ENCODE measurements at places on chromosomes 7 and 10.

- DNase-seq: peak; percentile 13
These were observed 60.0 kb upstream of the ACSM6 start for GRCh38 chr10:95133997-95134396.

DNA sequence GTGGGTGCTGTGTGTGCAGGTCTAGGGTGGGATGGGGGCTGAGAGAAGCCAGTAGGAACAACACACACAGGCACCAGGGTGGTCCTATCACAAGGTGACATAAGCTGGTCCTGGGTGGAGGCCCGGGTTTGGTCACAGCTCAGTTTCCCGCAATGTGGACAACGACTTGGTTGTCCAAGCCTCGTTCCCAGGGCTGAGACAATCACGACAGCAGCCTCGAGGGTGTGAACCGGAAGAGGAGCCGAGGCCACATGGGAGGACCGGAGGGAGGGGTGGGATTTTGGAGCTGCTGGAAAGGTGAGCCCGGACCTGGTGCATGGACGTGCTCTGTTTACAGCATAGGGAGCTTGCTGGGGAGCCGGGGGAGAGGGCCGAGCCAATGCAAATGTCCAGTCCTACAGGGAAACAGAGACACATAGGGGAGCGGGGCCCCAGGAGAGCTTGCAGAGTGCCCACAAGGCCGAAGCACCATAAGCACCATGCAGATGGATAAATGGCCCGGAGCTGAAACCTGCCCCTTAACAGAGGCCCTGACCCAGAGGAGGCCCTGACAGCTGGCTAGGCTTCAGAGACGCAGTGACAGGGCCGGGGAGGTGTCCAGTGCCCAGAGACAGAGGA is 92.8 kb downstream of the PRKAG2 start:
- no peak for DNase-seq

- DNase-seq: no peak
These were observed 982 bp downstream of the COBL start for GRCh38 chr7:51315393-51316261.

GRCh38 chr10:2837674-2838073 is 229.7 kb upstream of the PFKP start:
- no peak for DNase-seq

- no peak for DNase-seq
These were observed 217.3 kb downstream of the ZEB1 start for GRCh38 chr10:31536302-31536701.

- no peak for DNase-seq
These were observed 85.4 kb downstream of the MALRD1 start for GRCh38 chr10:19133992-19134391.

- DNase-seq: no peak
These were observed at the start of gene SSC4D for GRCh38 chr7:76409537-76409936. TSS of gene SSC4D (minus strand) at chr7:76409697. CDS start at chr7:76404439, 5,258 bp downstream.

- no peak for DNase-seq
These were observed 129.8 kb upstream of the GPR26 start for GRCh38 chr10:123536176-123536845.

- no peak for DNase-seq
These were observed 398.5 kb upstream of the CNTNAP2 start for GRCh38 chr7:145718129-145718528.

DNA sequence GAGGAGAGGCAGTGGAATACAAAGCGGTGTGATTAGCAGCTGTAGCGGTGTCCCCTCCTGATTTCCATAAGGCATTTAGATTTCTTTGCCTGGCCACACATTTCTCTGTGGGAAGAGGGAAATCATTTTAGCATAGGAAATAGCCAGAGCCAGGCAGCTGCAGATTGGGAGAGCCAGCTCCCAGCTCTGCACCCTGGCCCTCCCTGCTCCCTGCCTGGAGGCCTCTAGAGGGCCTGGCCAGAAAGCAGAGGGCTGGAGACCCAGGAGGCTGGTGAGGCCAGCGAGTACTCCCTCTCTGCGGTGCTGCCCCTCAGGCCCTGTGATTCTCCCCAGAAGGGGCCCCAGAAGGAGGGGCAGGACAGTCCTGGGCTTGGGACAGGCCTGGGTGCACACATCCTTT is 85.7 kb downstream of the C10orf105 start:
- no peak for DNase-seq

DNA sequence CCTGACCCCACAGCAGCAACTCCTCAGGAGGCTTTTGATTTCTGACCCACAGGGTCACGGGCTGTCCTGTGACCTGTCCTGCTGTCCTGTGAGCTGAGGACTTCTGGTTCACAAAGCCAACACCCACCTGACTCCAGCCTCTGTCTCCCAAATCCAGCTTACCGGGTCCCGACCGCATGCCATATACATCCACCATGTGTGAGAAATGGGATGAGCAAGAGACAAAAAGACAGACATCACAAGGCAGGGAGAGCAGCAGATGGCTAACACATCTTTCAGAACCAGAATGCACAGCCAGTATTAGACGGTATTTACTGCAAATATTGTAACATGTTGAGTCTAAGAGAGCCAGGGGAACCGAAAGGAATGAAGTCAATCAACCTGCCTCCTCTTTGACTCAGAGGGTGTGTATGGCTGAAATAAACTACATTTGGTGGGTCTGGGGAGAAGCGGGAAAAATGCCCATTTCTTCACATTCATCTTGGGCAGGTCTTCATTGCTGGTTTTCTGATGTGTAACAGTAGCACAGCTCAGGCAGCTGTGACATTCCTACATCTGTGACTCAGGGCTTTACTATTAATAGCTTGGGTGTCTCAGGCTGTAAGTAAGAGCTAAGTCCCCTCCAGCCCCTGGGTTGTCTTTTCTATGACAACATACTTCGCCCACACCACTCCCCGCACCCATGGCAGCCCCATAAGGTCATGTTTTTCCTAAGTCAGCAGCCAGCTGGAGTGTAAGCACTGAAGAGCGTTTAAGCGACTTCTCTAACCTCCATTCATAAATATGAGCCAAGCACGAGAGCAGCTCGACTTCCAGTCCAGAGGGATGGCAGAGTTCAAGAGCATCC is 25.0 kb downstream of the ABLIM1 start:
- peak; percentile 25 for DNase-seq

- no peak for DNase-seq
These were observed 43.3 kb upstream of the ELN start for GRCh38 chr7:73984481-73985205.

GRCh38 chr7:107068156-107068555 is 23.7 kb downstream of the PRKAR2B start:
- DNase-seq: no peak

- no peak for DNase-seq
These were observed 160.1 kb downstream of the GATA3 start for GRCh38 chr10:8214587-8214986.

DNA sequence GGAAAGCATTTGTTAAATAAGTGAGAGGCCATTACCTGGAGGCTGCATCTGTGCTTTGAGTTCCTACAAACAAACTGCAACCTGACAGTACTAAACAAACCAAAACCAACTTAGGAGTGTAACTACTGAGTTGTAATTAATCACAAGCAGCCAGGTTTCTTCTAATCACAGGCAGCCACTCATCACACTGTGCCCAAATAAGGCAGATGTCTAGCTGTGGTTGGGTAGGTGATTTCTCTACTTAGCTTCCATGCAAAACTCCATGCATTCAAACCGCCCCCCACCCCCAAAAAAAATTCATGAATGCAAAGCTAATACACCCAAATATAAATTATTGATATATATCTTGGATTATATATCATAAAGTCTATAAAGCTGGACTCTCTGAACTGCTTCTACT is 461.1 kb downstream of the ARL4A start:
- DNase-seq: no peak

- no peak for DNase-seq
These were observed 167.9 kb downstream of the CUX1 start for GRCh38 chr7:101985057-101985902.

DNA sequence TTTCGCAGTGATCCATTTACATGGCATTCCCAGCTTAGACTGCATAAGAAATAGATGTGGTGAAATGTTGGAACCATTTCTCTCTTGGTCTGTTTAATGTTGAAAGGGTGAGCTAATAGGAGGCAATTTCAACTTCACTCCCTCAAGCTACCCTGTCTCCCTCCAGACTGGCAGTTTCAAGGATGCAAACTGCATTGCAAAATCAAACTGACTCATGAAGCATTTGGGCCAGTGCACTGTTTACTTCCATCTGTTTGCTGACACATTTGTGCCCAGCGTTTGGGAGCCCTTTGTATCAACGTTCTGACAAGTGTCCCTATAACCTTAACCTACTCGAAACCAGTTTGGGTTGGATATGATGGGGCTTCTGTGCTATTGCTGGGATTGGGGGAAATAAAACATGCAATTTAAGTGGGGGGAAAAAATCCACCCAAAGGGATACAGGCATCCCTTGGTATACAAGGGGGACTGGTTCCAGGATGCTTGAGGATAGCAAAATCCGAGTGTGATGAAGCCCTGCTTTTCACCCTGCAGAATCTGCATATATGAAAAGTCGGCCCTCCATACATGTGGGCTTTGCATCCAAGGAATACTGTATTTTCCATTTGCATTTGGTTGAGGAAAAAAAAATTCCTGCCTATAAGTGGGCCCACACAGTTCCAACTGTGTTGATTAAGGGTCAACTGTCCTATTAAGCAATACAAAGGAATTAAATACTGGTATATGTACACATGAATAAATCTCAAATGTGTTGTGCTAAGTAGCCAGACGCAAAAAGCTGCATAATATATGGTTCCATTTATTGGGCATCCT is 15.6 kb downstream of the RHEB start:
- peak; percentile 38 for DNase-seq

- peak; percentile 83 for DNase-seq
These were observed 22.7 kb downstream of the CISD1 start for GRCh38 chr10:58291538-58292174.

GRCh38 chr10:77522268-77522809 is 115.3 kb downstream of the KCNMA1 start:
- no peak for DNase-seq

GRCh38 chr10:4117604-4118003 is 332.6 kb upstream of the KLF6 start:
- DNase-seq: no peak

DNA sequence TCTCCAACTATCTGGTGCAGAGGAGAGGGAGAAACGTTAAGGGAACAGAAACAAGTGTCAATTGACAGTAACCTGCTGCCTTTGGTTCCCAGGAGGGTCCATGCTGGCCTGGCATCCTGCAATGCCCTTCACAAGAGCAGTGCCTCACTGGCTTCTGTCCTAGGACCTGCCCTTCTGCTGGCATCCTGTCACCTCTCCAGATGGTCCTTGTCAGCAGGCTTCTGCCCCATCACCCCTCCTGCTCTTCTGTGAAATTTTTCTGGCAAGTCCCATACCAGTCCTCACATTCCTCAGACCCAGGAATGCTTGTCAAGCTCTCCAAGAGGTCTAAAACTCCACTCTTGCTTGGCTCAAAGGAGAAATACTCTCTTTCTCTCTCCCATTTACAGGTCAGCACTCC is 34.2 kb downstream of the C10orf67 start:
- no peak for DNase-seq

- peak; percentile 2 for DNase-seq
These were observed 639.7 kb downstream of the AUTS2 start for GRCh38 chr7:70237831-70238575.

DNA sequence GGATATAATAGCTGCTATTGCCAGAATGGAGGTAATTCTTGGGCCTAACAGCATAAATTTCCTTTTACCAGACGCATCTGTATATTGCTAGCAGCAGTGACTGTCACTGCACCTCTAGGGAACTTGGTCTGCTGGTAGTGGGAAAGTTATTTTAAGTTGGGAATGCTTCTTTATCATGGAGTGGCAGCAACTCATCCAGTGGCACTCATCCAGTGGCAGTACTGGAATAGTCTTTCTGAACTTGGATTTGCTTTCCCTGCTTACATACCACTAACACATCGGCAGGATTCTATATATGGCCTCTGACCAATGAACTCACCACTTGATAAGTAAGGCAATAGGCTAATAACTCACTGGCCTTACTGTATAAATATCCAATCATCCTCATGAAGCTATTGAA is 22.0 kb upstream of the ICA1 start:
- no peak for DNase-seq

GRCh38 chr7:96285579-96285978 is 36.3 kb downstream of the SLC25A13 start:
- peak; percentile 58 for DNase-seq

- no peak for DNase-seq
These were observed 11.2 kb upstream of the PRR15 start for GRCh38 chr7:29552392-29552791.

GRCh38 chr10:131920151-131920550 is 19.3 kb downstream of the PPP2R2D start:
- no peak for DNase-seq

- DNase-seq: peak; percentile 24
These were observed 257.0 kb downstream of the CREB5 start for GRCh38 chr7:28669330-28669729.

GRCh38 chr7:80362677-80363076 is 149.2 kb downstream of the GNAT3 start:
- DNase-seq: no peak

GRCh38 chr10:7136016-7136415 is 274.8 kb downstream of the SFMBT2 start:
- no peak for DNase-seq

GRCh38 chr10:15455456-15455855 is 84.4 kb upstream of the FAM171A1 start:
- DNase-seq: peak; percentile 78

DNA sequence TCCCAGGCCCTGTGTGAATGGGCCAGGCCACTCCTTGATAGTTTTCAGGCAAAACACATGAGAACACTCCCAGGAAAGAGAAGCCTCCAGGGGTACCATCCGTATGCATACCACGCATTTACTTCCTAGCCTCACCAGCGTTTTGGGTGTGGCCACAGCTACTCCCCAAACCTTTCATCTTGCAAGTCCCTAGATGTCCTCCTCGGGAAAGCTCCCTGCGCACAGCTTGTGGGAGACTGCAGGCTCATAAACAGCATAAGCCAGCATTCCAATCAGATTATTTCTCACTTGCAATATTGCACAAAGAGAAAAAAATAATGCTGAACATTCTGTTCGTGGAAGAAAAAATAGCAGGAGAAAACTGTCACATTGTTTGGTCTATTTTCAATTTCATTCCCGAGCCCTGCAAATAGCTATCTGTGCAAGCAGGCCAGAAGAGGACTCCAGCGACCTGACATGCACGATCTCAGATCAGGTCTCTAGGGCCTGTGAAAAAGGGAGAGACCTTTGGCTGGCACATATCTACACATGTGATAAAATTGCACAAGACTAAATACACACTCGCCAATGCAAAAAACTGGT is 175.6 kb downstream of the PLXNA4 start:
- no peak for DNase-seq

- no peak for DNase-seq
These were observed 3.0 kb downstream of the KMT2E start for GRCh38 chr7:105016709-105017656.

GRCh38 chr10:13685885-13686284 is 99.1 kb downstream of the PRPF18 start:
- DNase-seq: no peak

GRCh38 chr10:48523212-48523819 is 81.6 kb downstream of the ARHGAP22 start:
- DNase-seq: peak; percentile 55
